ENCODE measurements at places on chromosomes 3 and 15. TPM values are rescaled to one million over a fixed set of nuclear protein-coding genes. Genes with fewer than 3 reads are reported as not detected.

DNA sequence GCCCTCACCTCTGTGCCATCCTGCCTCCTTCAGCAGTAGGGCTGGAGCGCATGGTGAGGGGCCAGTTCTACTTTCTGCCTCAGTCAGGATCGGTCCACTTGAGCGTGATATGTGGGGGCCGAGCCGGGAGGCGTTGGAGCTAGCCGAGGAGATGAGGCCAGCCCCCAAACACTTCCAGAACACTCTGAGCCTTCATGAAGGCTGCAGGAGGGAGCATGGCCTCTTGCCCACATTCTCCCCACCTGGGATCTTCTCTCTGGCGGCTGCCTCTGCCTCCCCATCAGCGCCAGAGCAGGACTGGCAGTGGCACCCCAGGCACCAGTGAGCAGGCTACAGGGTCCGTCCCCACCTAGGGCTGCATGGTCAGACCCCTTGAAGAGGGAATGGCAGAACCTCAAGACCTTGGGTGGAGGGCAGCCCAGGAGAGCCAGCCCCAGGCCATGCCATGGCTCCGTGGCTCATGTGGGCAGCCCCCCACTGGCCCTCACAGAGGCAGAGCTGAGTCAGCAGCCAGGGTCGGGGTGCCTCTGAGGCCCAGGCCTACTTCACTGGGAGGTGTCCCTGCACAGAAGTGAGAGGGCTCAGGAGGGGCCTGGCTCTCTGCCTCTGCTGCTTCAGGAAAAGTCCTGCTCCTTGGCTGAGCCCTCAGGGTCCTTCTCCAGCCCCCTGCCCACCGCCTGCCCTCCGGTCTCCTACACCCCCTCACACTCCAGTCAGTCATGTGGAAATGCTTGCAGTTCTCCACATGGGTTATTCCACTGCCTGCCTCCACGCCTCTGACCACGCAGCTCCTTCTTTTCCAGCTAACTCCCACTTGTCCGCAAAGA lies 28.1 kb upstream of the CYP11A1 start:
- H3K4me1 ChIP-seq: no peaks in the 10 kb centered on the region
- no peak overlapping the region for H3K4me3 ChIP-seq
- H3K36me3 ChIP-seq: no peaks in the 10 kb centered on the region

- H3K27me3 ChIP-seq: no peaks in the 10 kb centered on the region
- no peak for DNase-seq
- peaks cover 4% of the 10 kb centered on the region for H3K36me3 ChIP-seq
- no peak overlapping the region for H3K4me3 ChIP-seq
- peaks cover 31% of the 10 kb centered on the region for H3K4me1 ChIP-seq
Measured at GRCh38 chr15:41801850-41802455, 25.9 kb upstream of the JMJD7 start.

DNA sequence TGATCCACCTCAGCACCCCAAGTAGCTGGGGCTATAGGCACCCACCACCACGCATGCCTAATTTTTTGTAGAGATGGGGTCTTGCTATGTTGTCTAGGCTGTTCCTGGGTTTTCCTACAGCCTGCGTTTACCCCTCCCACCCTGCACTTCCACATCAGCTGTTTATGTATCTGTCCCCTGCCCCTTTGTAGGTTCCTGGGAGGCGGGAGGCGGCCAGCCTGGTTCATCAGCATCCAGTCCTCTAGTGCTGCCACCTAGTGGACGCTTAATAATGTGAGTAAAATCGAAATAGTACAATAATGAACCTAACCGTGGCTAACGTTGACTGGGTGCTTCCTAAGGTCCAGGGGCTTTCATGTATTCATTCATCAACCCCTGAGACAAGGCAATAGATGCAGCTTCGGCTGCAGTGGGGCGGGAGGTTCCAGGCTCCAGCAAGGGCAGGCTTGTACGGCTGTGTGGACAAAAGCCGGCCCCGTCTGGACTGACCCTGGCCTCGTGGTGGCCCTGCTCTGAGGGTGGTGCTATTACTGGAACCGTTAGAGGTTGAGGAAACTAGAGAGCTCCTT lies 1.2 kb upstream of the LCTL start:
- H3K27me3 ChIP-seq: no peaks in the 10 kb centered on the region
- H3K27ac ChIP-seq: no peak overlapping the region
- peaks cover 8% of the 10 kb centered on the region for H3K4me1 ChIP-seq
- DNase-seq: no peak
- no peaks in the 10 kb centered on the region for H3K36me3 ChIP-seq

GRCh38 chr3:39149498-39150147 lies 3.8 kb downstream of the CSRNP1 start:
- peaks cover 22% of the 10 kb centered on the region for H3K36me3 ChIP-seq
- peak overlapping the region; percentile 99 for H3K27ac ChIP-seq
- H3K4me1 ChIP-seq: no peaks in the 10 kb centered on the region
- H3K4me3 ChIP-seq: peak overlapping the region; percentile 91

GRCh38 chr3:18062657-18063025 lies 320.2 kb upstream of the TBC1D5 start:
- H3K36me3 ChIP-seq: no peaks in the 10 kb centered on the region
- no peaks in the 10 kb centered on the region for H3K4me1 ChIP-seq
- no peak overlapping the region for H3K27ac ChIP-seq
- H3K27me3 ChIP-seq: no peaks in the 10 kb centered on the region
- H3K4me3 ChIP-seq: no peak overlapping the region
- DNase-seq: no peak

DNA sequence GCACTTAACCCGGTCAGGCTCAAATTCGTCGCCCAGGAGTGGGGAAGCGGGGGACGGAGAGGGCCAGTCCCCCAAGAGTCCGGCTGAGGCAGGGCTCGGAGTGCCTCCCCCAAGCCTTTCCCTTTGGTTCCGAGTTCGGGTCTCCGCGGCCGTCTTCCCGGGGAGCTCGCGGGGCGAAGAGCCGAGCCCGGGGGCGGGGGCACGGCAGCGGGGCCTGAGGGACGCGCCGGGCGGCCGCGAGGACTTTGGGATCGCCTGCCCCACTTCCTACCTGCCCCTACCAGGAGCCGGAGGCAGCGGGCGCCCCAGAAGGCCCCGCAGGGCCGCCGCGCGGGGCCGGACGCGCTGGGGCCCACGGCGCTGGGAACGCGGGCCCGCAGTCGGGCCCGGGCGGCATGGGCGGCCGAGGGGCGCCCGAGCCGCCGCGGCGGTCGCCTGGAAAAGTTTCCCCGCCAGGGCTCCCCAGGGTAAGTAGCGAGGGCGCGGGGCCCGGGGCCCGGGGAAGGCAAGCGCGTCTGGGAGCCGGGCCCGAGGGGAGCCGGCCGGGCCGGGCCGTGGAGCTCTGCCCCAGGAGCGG lies 2.8 kb downstream of the FURIN start:
- no peaks in the 10 kb centered on the region for H3K4me1 ChIP-seq
- peak overlapping the region; percentile 98 for H3K27ac ChIP-seq
- peak overlapping the region; percentile 80 for H3K4me3 ChIP-seq
- H3K27me3 ChIP-seq: no peaks in the 10 kb centered on the region

- H3K4me3 ChIP-seq: no peak overlapping the region
- no peak for DNase-seq
- H3K36me3 ChIP-seq: no peaks in the 10 kb centered on the region
Measured at GRCh38 chr15:50883903-50884302, 24.6 kb upstream of the AP4E1 start.

- no peak for DNase-seq
- no peak overlapping the region for H3K4me3 ChIP-seq
- H3K27ac ChIP-seq: no peak overlapping the region
- H3K27me3 ChIP-seq: no peaks in the 10 kb centered on the region
- no peaks in the 10 kb centered on the region for H3K4me1 ChIP-seq
Measured at GRCh38 chr3:110806924-110807323, 264.7 kb upstream of the NECTIN3 start.

- H3K4me1 ChIP-seq: no peaks in the 10 kb centered on the region
- H3K4me3 ChIP-seq: no peak overlapping the region
- H3K36me3 ChIP-seq: no peaks in the 10 kb centered on the region
- DNase-seq: no peak
Measured at GRCh38 chr15:33380406-33380805, 69.6 kb downstream of the RYR3 start.

GRCh38 chr15:89780601-89781000 lies 4.5 kb downstream of the MESP2 start:
- H3K4me1 ChIP-seq: no peaks in the 10 kb centered on the region
- H3K4me3 ChIP-seq: no peak overlapping the region
- H3K27ac ChIP-seq: no peak overlapping the region
- H3K36me3 ChIP-seq: no peaks in the 10 kb centered on the region
- H3K27me3 ChIP-seq: no peaks in the 10 kb centered on the region

DNA sequence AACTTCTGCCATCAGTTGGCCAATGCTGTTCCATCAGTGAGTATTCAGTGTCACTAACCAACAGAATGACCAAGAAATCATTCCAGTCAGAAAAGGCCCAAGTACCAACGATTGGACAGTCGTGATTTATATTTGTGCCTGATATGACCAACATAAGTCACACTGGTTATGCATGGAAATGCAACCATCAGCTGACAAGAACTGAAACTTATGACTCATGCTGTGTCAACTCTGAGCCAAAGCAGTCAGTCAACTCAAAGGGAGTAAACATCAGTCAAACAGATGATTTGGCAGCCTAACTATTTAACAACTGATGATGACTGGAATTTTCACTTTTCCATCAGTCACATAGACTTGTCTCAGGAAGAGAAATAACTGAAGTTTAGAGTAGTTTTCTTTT lies 142.4 kb downstream of the ANXA2 start:
- H3K27me3 ChIP-seq: no peaks in the 10 kb centered on the region
- no peak overlapping the region for H3K4me3 ChIP-seq
- DNase-seq: no peak
- H3K36me3 ChIP-seq: no peaks in the 10 kb centered on the region

DNA sequence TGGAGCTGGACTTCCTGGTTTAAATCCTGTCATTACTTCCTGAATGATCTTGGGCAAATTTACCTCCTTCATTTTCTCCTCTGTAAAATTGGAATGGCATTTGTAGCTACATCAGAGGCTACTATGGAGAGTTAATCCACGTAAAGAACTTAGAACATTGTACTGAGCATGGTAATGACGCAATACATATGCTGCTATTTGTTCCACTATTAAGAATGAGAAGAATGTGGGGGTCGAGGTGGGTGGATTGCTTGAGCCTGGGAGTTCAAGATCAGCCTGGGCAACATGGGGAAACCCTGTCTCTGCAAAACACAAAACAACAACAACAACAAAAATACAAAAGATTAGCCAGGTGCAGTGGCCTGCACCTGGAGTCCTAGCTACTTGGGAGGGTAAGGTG lies 250.6 kb downstream of the RYR3 start:
- no peaks in the 10 kb centered on the region for H3K27me3 ChIP-seq
- no peak overlapping the region for H3K4me3 ChIP-seq
- H3K27ac ChIP-seq: no peak overlapping the region
- no peaks in the 10 kb centered on the region for H3K4me1 ChIP-seq

- no peaks in the 10 kb centered on the region for H3K36me3 ChIP-seq
- H3K27ac ChIP-seq: no peak overlapping the region
- no peak overlapping the region for H3K4me3 ChIP-seq
- H3K27me3 ChIP-seq: no peaks in the 10 kb centered on the region
- no peaks in the 10 kb centered on the region for H3K4me1 ChIP-seq
- no peak for DNase-seq
Measured at GRCh38 chr3:22453906-22454535, 703.0 kb upstream of the ZNF385D start.

GRCh38 chr15:66226736-66227135 lies 26.8 kb downstream of the MEGF11 start:
- H3K27ac ChIP-seq: no peak overlapping the region
- H3K36me3 ChIP-seq: no peaks in the 10 kb centered on the region
- no peak for DNase-seq
- H3K4me3 ChIP-seq: no peak overlapping the region
- no peaks in the 10 kb centered on the region for H3K4me1 ChIP-seq

- H3K36me3 ChIP-seq: no peaks in the 10 kb centered on the region
- H3K4me3 ChIP-seq: no peak overlapping the region
- H3K27me3 ChIP-seq: no peaks in the 10 kb centered on the region
- no peak for DNase-seq
- H3K4me1 ChIP-seq: no peaks in the 10 kb centered on the region
Measured at GRCh38 chr15:27589260-27589659, 509.9 kb downstream of the OCA2 start.

CCR3 gene
- not detected for total RNA-seq

MYEF2 gene
- total RNA-seq: 7.5 TPM

ZNF662 gene
- 1.7 TPM for total RNA-seq

CIB1 gene
- total RNA-seq: 24.9 TPM

ROPN1B gene
- 3.9 TPM for total RNA-seq

SCAP gene
- total RNA-seq: 57.3 TPM

Measured in right atrium auricular region (tissue), 2 donors.